ENCODE measurements at places on chromosomes 6 and 20.

DNA sequence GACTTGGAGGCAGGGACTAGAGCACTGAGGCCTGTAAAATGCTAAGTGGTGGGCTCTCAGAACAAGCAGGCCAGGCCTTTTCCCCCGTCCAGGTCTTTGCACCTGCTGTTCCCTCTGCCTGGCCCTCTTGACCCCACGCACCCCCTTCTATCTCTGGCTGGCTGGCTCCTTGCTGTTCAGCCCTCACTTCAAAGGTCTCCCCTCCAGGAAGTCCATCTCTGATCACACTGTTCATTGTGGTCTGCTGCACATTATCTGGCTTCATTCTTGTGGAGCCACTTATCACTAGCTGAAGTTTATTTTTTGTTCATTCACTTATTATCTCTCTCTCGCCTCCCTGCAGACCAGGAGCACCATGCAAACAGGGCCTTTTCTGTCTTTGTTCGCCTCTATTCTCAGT lies 24.5 kb downstream of the SLC13A3 start:
- no peak for DNase-seq

- DNase-seq = no peak
Measured at GRCh38 chr20:41133709-41134361, 3.5 kb upstream of the PLCG1 start.

DNA sequence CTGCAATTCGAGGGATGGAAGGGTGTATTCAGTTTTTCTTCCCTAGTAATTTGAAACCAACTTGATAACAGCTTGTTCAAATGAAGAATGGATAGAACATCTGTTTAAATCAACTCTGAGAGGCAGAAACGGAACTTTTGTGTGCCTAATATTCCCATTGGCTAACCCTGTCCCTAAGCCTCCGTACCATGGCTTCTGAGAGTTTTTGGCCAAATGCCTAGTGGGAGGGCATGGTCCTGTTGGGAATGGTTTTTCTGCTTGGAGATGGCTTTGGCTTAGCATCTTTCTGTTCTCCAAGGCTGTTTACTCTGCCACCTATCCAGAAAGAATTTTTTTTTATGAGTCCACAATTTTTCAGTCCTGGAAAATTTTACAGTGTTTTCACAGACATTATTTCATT lies 126.7 kb upstream of the MLIP start:
- DNase-seq = peak; percentile 46

DNA sequence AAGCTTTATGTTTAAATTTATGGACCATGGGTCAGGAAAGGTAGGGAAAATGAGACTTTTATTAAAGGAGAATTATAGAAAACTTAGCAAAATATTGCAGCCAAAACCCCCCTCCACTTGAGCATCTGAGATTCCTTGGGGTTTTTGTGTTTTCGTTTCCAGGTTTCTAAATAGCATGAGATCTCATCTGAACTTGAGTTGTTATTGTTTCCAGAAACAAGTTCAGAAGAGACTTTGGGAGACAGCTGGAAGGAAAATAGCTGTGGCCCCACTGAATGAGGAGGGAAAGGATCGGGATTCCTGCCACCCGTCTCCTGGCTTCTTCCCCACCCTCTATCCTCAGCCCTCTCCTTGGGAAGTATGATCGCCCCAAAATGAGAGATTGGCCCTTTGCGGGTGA lies 75.5 kb downstream of the TBC1D7 start:
- no peak for DNase-seq

GRCh38 chr20:36472637-36473090 lies 68.7 kb upstream of the MYL9 start:
- no peak for DNase-seq

DNA sequence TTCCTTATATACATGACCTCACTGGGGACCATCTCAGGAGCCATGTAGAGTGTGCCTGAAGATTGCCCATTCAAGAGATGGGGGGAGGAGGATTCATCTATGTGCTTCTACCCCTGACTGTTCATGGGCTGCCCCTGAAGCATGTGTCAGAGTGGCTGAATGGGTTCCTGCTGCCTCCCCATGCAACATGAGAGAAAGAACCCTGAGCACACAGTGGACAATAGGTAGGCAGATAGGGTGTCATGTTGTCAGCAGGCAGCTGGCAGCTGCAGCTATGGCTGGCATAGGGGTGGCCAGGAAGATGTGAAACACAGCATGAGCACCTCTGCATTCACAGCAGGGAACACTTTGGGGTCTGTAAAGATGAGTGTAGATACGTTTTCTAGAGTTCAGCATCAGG lies 208.4 kb upstream of the CNR1 start:
- no peak for DNase-seq

DNA sequence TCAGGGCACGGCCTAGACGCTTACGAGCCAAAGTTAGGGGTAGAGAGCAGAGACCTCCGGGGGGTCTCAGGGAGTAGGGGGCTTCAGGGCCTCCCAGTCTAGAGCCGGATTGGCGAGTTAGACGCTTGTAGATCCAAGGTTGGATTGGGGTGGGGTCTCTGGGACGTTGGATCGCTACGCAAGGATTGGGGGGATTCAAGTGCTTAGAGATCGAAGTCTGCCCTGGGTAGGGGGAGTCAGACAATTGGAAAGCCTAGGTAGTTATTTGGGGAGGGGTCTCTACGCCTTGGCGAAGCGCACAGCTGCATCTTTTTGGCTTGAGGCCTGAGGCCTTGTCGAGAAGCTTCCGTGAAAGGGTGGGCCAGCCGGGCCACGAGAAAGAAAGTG lies 469 bp downstream of the STX16 start:
- no peak for DNase-seq

All from HFF-Myc (cell line).